GM04504 (cell line): ENCODE measurements at places on chromosomes 4 and X.

- no peak for DNase-seq
Observed at GRCh38 chr4:78527555-78527954, 24.0 kb upstream of the ANXA3 start.

DNA sequence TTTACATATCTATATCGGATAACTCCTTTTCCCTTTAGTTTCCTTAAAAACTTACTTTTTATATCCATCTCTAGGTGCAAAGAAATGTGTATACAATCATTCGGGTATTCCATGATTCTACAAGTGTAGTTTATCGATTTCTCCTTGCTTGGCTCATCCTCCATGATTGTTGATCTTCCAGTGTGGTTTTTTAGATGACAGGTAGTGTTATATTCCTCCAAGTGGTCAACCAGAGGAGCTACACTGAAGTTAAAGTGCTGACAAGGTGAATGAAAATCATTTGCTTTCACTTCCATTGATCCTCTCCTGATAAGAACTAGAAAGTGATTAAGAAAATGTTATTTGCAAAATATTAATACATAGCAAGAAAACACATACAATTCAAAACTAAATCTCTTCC is 38.5 kb downstream of the TMEM156 start:
- no peak for DNase-seq

DNA sequence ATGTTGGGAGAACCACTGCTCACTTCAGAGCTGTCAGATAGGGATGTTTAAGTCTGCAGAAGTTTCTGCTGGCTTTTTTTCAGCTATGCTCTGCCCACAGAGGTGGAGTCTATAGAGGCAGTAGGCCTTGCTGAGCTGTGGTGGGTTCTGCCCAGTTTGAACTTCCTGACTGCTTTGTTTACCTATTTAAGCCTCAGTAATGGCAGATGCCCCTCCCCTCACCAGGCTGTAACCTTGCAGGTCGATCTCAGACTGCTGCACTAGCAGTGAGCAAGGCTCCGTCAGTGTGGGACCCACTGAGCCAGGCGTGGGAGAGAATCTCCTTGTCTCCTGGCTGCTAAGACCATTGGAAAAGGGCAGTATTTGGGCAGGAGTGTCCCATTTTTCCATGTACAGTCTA is 36.8 kb downstream of the AFM start:
- no peak for DNase-seq

GRCh38 chr4:85391589-85392410 is 83.2 kb upstream of the ARHGAP24 start:
- DNase-seq: no peak
